M059J (cell line): ENCODE measurements at places on chromosomes 3 and 15.

DNA sequence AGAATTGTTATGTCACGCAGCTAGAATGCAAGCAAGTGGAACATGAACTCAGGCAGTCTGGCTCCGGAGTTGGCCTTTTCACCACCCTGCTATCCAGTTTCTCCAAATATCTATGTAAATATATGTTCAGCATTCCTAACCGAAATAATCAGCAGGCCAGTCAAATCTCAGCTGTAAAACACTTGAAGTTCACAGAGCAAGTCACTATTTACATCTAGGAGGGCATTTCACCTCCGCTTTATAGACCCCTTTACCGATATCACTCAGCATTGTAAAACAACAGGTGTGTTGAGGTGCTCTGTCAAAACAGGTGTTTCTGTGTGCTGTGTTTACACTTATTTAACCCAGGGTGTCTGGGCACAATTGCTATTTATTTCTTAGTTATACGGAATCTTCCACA, 12.2 kb upstream of the HES1 start:
- no peak for DNase-seq

- no peak for DNase-seq
Measured at GRCh38 chr3:24470277-24470676, 24.4 kb downstream of the THRB start.

DNA sequence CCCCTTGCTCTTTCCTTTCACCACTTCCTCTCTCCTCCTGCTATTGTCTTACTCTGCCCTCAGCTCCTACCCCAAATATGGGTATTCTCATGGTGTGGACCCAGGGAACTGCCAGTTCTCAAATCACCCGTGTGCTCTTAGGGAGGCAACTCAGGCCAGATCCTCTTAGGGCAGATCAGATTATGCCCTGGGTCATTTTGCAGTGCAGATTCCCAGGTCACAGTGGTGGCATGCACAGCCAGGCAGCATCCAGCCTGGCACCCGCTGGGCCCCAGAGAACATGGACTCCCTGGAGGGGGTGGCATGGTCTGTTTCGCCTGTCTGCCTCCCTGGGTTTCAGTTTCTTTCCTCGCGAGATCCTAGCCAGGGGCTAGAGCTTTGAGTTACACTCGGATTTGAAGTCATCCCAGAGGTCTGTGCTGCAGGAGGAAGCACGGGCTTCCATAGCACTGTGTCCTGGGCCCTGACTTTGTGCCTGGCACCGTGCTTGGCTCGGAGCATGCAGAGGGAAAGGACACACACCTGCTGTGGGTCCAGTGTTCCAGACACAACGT, 96.1 kb downstream of the TOP2B start:
- no peak for DNase-seq

- DNase-seq, result peak; percentile 27
Measured at GRCh38 chr3:184814214-184814613, 2.2 kb downstream of the VPS8 start.

GRCh38 chr15:48555241-48555881, 90.1 kb downstream of the FBN1 start:
- DNase-seq, result no peak

DNA sequence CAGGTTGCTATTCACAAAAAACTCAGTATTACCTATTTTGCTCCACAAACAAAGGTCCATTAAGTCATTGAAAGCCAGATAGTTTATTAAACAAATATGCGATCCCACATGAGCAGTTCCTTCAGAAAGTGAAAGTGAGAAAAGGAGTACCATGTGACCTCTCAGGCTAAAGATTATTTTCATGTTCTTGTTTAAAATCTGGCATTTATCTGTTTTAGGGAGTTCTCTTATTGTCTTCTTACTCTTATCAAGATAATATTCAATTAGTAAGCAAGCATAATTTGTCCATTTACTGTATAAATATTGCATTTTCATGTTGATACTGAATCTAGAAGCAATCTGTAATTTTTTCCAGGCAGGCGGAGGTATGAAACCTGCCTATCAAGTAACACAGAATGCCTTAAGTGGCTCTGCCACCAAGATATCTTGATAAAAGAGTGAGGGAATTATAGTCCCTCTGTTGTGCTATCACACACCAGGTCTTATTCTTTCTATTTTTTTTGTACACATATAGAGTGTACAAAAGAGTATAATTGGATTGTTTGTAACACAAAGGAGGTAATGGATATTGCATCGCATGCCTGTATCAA, 20.1 kb upstream of the PLSCR5 start:
- peak; percentile 22 for DNase-seq

GRCh38 chr3:148631124-148631903, 66.4 kb upstream of the AGTR1 start:
- no peak for DNase-seq

DNA sequence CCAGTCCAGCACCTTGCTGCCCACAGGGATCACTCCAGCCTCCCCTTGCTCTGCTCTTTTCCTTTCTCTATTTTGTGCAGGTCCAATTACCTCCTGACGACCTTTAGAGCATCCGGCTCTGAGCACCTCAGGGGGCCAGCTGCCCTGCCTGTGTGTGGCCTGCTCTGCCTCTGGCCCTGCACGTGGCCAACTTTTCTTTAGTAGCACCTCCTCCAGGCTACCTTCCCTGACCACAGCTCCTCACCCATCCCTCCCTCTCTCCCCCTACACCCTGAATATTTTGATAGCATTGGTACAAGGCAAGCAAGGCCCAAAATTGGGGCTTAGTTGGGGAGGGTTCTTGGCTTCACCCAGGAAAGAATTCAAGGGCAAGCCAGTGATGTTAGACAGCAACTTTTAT, 66.9 kb upstream of the PRR20G start:
- no peak for DNase-seq
